Activated CD4-positive, alpha-beta T cell treated with anti-CD3 and anti-CD28 coated beads for 4 hours (primary cell): ENCODE measurements at places on chromosomes 3 and 15.
A peak's percentile ranks its signal among the peaks of the same experiment; 100 is the strongest.

DNA sequence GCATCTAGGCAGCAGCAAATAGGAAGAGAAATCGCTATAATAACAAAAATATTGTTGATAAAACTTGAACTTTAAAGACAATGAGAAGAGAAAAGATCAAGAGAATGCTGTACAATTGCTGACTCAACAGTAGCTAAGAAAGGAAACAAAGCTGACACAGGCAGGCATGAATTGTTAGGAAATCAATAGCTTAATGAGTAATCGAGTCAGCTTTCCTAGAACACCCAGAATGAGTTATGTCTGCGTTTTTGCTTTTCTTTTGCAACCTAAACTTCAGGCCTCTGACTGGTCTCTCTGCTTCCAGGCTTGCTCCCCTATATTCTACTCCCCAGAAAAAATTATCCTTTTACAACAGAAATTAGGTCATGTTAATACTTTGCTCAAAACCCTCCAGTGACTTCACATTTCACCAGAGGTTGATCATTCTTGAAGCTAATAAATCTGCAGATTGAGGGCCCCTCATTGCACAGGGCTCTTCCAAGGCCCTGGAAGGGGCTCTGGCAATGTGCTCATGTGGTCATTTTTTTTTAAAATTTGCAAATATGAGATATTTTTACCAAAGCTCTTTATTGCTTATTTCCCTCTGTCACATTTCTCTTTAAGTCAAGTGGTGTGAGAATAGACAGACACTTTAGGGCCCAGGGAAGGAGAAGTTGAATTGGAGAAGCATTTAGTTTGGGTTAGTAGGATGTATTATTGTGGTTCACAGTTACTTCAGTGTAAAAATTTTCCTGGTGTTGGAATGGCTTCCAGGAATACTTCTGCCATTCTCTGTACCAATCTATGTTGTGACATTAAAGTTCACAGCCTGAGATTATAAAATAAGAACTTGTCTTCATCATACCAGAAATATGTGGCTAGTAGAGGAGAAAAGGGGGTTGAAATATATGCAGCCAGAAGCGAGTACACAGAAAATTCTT, 116.3 kb downstream of the TMCO5A start:
- DNase-seq: no peak

- no peak for DNase-seq
Measured at GRCh38 chr15:69377216-69377970, 36.8 kb upstream of the KIF23 start.

GRCh38 chr3:111548756-111549155, 6.8 kb downstream of the CD96 start:
- DNase-seq: no peak

- DNase-seq: no peak
Measured at GRCh38 chr15:83477172-83477807, 30.1 kb downstream of the SH3GL3 start.

DNA sequence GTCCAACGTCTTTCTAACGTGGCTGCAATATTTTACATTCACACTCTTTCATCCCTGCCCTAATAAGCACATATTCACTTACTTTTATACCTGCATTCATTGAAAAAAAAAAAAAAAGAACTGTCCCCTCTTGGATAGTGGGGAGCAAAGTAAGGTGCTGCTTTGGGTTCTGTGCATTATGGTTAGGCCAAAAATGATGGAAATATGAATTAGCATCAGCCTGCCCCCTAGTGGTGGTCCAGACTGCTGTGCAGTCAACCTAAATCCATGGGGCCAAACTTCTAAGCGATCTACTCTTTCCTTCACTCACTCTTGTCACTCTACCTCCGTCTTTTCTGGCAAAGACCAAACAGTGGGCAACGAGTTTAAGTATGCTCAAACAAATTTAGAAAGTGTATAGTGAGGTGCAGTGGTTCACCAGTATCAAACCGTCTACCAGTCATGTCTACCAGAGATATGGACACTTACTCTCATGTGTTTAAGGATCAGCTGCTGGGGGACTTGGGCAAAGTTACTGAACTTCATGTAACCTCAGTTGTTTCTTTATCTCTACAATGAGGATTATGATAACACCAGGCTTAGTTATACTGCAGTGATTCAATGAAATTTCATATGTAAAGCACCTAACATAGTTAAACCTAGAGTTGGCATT, 61.5 kb upstream of the GRM7 start:
- DNase-seq: peak; percentile 0

DNA sequence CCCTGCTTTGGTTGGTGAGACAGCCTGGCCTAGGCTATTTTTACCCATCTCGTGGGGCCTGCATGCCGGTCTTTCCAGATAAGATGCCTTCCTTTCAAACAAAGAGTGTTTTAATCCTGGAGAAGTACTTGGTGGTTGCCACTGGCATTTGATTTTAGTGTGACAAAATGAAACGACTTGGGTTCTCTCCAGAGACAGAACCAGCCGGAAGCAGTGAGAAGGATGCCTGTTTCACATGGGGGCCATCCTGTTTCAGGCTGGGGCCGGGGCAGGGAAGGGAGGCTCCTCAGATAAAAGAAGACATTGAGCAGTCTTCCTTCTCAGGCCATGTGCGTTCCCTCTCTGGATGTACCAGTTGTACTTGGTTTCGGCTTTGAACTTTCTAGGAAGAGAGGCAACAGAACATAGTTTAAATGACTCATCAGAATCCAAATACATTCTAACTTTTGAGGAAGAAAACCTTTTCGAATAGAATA, 74.9 kb downstream of the TOP2B start:
- no peak for DNase-seq

DNA sequence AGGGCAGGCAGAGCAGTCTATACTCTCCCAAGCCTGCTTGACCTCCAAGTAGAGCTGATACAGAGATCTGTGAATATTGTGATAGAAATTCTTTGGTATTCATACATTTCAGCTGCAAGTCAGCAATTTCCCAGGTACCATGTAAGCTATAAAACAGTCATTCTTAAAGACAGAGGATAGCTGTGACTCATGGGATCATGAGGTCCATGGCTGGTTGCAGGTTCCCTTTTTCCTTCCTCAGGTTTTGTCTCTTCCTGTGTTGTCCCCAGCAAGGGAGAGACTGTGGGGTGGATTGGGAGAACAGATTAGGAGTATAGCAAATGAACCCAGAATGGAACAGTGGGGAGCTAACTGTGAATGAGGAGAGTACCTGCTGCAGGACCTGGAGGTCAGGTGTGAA, 5.4 kb upstream of the P4HTM start:
- no peak for DNase-seq

DNA sequence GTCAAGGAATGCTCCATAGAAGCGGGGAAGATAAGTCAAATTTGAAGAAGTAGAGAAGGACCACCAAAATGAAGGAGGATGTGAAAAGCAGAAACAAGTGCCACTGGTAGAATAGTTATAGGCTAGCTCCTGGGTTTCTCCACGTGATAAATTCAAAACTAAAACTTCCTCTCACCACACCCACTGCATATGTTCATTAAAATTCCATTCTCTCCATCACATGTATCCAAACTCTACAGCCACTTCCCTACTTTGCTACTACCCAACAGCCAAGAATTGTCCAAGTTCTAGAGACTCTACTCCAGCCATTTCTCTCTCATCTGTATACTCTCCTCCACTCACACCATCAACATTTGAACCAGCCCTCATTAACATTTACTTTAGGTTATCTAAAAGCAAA, 60.5 kb downstream of the COL8A1 start:
- no peak for DNase-seq

DNA sequence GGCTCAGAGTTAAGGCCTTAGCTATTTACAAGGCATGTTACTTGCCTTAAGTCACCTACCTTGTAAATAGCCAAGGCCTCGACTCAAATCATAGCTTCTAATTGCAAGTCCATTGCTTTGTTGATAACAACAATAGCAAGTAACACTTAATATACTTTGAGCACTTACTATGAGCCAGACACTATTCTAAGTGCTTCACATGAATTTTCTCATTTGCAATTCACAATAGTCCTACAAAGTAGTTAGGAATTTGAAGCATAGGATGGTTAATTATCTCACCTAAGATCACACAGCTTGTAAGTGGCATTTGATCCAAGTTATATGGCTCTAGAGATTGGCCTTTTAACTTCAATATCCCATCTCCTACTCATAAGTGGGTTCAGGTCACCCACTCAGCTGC, 28.4 kb downstream of the SLC9A9 start:
- no peak for DNase-seq

DNA sequence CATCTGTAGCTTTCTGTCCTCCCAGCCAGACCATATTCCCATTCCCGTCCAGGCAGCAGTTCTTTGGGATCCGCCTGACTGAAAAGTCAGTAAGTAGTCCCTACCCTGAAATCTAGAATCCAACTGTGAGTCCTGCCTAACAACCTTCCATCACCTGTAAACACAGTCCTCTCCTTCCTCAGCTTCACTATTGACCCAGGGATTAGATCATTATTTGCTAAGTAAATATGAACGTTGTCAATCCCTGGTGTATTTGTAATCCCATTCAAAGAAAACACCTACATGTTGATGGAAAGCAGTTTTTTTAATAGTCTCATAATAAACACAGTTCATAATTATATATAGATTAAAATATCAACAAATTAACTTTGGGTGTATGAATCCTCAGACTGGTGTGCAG, 732 bp downstream of the SAXO2 start:
- DNase-seq: no peak

GRCh38 chr3:123431658-123432324, 17.1 kb downstream of the ADCY5 start:
- DNase-seq: no peak

DNA sequence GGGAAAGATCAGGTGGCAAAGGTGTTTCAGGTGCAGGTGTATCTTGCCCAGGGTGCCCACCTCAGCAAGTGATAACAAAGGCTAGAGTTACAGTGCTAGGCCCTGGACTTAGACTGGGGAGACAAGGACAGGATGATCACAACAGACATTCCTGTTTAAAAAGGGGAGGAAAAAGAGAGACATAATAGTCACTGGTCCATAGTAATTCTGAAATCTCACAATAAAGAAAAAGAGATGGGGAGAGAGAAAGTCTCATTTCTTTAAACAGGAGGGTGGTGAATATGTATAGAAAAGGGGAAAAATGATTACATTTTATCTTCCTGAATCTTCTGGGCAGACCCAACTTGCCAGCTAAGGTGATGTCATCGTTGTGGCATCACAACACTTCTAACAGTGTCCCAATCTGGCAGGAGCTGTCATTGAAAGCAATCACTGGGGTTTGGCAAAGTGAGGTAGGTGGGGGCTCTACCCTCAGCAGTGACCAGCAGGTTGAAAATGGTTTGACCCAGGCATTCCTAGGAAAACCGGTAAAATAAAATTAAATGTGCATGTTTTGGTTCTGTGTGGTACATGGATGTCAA, 99.5 kb downstream of the ZNF621 start:
- no peak for DNase-seq

- no peak for DNase-seq
Measured at GRCh38 chr3:25444273-25444672, 16.2 kb downstream of the RARB start.
